Activated T-cell treated with anti-CD3 and anti-CD28 coated beads for 1 hour (primary cell): ENCODE measurements at places on chromosomes 1 and 21.

GRCh38 chr1:23394684-23395083, 25.0 kb upstream of the ZNF436 start:
- DNase-seq, result no peak

GRCh38 chr1:214445831-214446614, 105.4 kb downstream of the PTPN14 start:
- DNase-seq, result no peak

GRCh38 chr1:119554183-119554582, 47.2 kb downstream of the HSD3B1 start:
- DNase-seq, result no peak

DNA sequence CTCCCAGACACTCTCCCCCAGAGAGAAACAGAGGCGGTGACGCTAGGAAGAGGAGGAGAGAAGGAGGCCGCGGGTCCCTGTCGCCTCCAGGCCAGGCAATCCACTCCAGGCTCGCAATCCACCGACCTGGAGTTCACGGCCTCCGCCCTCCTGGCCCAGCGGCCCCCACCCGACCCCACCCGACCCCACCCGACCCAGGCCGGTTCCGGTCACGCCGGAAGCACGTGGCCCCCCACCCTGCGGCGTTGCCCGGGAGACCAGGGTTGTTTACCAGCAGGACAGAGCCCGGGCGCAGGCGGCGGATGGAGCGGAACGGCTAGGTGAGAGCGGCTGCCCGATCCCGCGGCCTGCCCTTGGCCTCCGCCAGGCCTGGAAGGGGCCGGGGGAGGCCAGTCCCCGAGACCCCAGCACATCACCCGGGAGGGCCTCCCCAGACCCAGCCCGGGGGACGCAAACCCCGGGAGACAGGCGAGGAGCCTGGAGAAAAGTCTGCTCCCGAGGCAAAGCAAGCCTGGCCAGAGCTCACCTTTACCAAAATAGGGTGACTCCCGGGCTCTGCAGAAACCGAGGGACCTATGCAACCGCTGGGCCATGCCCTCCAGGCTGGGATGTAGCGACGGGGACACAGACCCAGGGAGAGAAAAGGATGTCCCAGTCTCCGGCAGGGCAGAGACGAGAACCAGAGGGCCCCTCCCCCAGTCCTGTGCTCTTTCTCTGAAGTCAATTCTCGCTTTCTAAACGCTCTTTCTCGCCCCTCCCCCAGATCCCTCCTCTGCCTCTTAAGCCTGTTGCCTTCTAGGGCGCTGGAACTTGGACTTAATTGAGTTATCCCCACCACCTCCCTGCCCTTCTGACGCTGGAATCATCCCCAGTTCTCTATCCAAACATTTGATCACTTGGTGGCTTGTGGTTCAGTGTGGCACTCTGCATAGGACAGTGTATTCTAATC, at the start of the genes PLA2G2C and UBXN10:
TSS of gene PLA2G2C (minus strand) at position 685 of the 949 bp plus-strand sequence. CDS start 9,155 bp downstream, outside the sequence.
TSS of gene UBXN10 (plus strand) at position 263 of the 949 bp plus-strand sequence. CDS start 4,466 bp downstream, outside the sequence.
- peak; percentile 19 for DNase-seq

GRCh38 chr1:106268070-106268469, 788.4 kb upstream of the PRMT6 start:
- no peak for DNase-seq

DNA sequence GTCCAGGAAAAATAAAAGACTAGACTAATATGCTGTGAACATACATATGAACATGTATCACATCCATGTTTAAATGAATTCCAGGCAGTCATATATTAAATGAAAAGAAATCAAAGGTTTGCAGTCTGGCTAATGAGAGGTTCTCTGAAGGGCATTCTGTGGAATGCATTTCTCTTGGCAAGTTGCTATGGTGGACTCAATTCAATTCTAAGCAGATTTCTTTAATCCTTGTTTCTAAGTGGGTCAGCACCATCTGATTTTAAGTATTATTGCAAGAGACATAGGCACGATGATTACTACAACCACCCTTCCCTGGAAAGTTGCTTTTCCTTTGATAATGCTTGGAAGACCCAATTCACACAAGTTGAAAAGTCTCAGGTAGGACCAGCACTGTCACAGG, 23.9 kb upstream of the ABCA4 start:
- DNase-seq, result no peak

- DNase-seq, result no peak
These were observed 1.6 kb downstream of the CD247 start for GRCh38 chr1:167516404-167517388.

- DNase-seq, result no peak
These were observed 34.7 kb downstream of the CDCA8 start for GRCh38 chr1:37726751-37727585.

DNA sequence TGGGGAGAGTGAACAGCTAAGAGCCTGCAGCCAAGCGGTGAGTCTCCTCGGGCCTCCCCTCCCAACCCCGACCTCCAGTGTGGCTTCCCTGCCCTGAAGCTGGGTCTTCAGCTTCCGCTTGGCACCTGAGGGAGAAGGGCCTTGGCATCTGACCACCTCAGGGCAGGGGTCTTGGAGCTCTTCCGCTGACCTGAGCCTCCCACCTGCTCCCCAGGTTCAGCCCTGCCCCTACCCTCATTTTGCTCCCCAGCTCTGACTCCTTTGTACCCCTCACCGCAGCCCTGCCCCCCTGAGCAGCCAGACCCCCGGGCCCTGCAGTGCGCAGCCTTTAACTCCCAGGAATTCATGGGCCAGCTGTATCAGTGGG, 4.9 kb downstream of the ADAMTSL4 start:
- no peak for DNase-seq

GRCh38 chr1:19786988-19787423, 12.7 kb downstream of the TMCO4 start:
- no peak for DNase-seq

GRCh38 chr1:43312212-43312623, 11.4 kb downstream of the TIE1 start:
- DNase-seq, result no peak

- DNase-seq, result no peak
These were observed 154.0 kb downstream of the SLC30A10 start for GRCh38 chr1:219774386-219774785.

GRCh38 chr1:242468784-242469183, 55.7 kb downstream of the PLD5 start:
- no peak for DNase-seq

- DNase-seq, result no peak
These were observed 234.8 kb downstream of the GPR52 start for GRCh38 chr1:174682419-174683008.

- DNase-seq, result no peak
These were observed 137.6 kb upstream of the RNPC3 start for GRCh38 chr1:103387898-103388297.

DNA sequence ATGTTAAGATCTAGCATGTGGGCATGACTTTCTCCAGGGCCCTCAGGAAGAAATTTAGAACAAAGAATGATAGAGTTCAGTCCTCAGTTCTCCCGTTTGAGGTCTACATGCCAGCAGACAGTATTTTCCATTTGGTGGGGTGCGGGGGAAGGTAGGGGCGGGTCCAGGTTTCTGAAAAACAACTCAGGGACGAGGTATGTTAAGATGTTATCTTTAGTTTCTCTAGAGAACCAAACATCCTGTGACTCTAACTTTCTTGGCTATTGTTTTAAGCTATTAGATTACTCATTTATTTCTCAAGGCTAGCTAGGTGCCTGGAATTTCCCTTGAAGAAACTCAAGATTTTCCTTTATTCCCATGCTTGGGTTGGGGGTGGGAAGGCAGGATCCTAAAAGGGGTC, 42.3 kb upstream of the SYT14 start:
- DNase-seq, result no peak

- no peak for DNase-seq
These were observed 94.7 kb upstream of the GADD45A start for GRCh38 chr1:67590329-67590728.

DNA sequence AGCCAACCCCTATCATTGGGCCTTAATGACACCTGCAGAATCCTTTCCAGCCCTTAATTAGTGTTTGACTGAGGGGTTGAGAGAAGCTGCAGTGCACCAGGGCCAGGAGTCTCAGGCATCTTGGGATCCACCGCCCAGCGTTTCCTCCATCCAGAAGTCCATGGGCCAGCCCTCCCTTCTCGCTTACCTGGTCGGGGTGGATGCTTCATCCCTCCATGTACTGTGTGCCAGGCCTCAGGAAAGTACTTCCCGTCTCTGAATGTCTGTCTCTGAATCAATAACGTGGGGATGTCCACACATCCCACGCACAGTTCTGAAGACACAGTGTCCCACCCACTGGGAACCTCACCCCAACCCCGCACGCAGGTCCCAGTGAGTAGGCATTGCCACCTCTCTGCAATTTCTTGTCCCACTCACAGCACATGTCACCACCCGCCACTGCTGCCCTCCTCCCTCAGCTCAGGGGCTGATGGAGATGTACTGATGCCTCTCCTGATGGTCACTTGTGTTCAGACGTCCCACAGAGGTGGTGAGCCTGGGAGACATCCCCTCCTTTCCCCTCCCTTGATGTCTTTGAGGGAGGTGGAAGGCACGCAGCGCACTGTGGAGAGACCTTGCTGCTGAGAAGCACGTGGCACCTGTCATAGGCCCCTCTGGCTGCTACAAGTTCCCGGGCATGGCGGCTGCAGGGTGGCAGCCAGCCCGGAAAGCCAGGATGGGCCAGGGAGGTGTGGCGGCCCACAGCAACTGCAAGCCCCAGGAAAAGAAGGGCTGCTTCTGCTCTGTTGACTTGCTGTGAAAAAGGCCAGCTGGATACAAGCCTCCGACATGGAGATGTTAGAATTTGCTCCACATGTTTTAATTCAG, 29.4 kb upstream of the PRSS38 start:
- DNase-seq, result no peak

DNA sequence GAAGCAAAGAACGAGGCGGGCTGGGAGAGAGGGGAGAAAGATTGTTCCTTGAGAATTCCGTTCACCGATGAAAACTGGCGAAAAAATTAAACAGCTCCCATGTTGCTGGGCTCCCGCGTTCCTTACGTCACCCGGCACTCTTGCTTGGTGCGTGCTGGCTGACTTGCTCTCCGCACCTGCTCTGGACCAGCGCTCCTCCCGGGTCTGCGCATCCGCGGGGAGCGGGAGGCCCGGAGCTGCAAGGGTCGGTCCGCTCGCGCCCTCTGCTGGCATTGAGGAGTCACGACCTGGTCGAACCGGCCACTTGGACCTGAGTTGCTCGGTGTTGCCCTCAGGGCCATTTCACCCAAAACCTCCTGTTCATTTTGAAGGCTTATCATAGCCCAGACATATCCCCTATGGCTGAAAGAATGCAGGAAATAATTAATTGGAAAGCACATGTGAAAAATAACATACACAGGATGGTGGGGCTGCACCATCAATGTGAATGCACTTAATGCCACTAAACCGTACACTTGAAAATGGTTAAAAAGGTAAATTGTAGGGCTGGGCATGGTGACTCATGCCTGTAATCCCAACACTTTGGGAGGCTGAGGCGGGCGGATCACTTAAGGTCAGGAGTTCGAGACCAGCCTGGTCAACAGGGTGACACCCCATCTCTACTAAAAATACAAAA, 98.9 kb upstream of the BACE2 start:
- peak; percentile 47 for DNase-seq

- DNase-seq, result no peak
These were observed 107.8 kb downstream of the NFIA start for GRCh38 chr1:61190153-61190552.

GRCh38 chr1:165896277-165896676, 68.9 kb downstream of the UCK2 start:
- no peak for DNase-seq

DNA sequence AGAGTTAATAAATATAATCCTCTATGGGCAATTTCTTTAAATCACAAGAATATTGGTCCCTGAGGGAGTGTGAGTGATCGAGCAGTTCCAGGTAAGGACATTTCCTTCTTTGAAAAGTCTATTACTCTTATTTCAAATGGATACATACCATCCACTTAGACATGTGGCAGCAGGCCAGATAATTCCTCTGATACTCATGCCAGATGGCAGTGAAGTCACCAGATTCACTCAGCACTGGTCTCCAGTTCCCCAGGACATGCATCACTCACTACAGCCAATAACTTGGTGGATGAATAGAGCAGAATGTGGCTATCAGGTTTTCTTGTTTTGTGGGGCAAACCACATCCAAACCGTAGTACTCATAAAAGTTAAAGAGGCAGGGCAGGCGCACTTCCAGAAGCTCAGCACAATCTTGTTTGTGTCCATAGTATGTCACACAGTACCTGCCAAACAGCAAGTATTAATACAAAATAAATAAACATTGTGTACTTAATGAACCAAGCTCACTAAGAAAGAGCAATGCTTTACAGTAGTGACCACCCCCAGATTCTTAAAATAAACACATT, 74.2 kb upstream of the CD53 start:
- no peak for DNase-seq

DNA sequence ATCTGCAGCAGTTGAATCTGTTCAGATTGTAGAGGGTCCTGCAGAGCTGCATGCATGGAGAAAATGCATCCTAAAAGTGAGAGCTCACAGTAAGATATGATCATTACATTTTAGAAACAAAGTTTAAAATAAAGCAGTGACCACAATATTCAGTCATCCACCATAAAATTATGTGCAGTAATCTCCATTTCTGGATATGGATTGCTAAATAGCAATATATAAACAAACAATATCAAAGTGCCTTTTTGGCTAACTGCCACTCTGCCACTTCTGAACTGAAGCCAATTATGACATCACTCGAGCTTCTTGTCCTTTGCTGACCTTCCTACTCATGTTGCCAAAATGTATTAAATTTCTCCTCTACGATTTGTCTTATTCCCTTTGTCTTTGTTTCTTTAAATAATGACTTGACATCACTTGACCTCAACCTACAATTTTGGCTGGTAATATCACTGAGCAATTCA, 262.0 kb upstream of the CXADR start:
- DNase-seq, result no peak

DNA sequence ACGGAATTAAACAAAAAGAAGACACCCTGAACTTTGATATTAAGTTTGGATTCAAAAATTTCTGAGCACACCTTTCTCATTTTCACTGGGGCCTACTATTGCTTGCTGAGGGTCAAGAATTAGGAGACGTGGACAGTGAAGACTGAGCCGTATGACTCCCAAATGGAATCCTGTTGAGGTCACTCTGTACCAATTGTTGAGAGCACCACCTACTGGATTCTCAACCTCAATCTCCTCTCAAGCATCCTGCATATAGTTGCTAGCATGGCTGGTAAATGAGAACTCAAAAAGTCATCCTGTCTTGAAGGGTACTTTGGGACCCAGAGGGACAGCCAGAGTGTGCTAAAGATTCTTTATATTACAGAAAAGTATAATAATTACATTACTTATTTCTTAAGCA, 20.2 kb upstream of the MTR start:
- no peak for DNase-seq

- DNase-seq, result no peak
These were observed 18.8 kb upstream of the FASLG start for GRCh38 chr1:172640111-172640510.

- DNase-seq, result no peak
These were observed 15.5 kb upstream of the CITED4 start for GRCh38 chr1:40877698-40878097.

- DNase-seq, result no peak
These were observed 7.0 kb downstream of the S100B start for GRCh38 chr21:46597896-46598343.

GRCh38 chr1:921011-921837, 2.5 kb upstream of the SAMD11 start:
- DNase-seq, result no peak

DNA sequence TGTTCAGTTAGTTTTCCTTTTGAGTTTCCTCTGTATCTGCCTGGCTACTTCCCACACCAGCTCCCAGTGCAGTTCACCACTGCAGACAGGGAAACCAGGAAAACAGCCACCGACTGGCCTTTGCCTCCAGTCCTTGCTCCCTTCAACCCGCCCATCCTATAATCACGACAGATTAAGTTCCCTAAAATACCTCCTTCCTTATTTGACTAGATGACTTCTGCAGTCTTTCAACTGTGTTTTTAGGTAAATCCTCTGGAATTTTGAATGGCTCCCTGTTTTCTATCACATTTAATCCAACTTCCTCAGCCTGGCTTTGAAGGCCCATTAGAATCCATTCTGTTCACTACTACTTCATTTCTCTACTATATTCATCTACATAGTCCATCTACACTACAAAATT, 37.6 kb downstream of the BEND5 start:
- no peak for DNase-seq
